Stimulated activated CD4-positive, alpha-beta T cell treated with anti-CD3 and anti-CD28 coated beads, Interleukin-12 subunit alpha, Interleukin-12 subunit beta, amount 100 ng/mL, for 4 hours (primary cell): ENCODE measurements at places on chromosomes 6 and 20.

DNA sequence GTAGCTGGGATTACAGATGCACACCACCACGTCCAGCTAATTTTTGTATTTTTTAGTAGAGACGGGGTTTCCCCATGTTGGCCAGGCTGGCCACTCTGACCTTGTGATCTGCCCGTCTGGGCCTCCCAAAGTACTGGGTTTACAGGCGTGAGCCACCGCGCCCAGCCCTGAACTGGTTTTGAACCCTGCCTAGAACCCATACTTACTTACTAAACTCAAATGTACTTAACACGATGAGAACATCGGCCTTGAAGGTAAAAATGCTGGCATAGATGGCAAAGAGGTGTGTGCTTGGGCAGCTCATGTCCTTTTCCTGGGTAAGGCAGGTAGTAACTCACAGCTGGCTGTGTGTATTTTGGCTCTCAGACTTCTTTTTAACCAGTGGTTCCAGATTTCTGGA is 3.2 kb upstream of the ARMC12 start:
- DNase-seq: no peak

DNA sequence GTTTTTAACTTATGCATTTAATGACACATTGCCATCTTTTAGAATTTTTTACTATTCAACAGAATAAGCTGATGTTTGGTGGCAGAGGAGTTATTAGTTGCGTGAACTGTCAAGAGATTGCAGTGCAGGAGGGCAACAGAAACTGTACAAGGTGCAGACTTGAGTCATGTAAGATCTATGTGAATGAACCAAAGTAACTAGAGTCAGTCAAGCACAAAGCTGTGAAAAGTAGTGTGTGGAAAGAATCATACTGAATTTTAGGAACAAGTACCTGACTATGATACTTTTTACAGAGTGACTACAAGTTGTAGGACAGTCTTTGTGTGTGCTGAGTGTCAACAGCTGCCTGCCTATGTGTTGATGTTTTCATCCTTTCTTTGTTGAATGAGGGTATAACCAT is 2.7 kb upstream of the C6orf163 start:
- DNase-seq: no peak

DNA sequence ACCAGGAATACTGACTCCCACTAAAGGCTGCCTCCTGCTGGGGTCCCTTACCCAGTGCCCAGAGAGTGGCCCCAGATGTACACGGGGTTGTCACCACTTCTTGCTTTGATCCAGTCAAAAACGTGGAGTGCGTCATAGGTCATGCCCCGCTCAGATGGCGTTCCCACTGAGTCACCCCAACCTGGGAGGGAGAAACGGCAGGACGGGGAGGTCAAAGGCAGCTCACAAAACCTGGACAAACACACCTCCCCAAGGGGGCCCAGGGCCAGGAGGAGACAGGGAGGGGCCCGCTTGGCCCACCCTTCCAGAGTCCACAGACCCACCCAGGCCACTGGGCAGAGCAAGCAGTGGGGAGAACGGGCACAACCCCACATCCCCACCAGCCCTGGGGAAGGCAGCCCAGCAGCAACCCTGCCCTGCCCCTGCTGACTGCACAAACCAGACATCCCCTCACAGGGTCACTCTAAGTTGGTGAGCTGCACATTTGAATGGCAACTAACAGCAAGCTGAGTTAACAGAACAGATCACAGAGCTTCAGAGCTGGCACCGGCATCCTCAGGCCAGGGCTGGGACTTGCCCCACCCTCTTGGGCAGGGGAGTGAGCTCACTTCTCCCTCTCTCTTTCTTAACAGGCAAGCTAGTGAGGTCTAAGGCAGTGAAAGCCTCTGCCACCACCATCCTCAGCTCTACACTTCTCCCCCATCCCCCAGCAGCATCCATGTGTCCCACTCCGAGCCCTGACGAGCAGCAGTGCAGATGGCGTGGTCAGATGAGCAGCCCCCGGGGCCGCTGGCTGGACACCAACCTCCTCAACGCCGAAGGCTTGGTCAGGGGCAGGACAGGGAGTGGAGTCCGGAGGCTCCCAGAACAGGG is 61.7 kb downstream of the PYGB start:
- DNase-seq: no peak

- no peak for DNase-seq
These were observed 505.1 kb downstream of the QKI start for GRCh38 chr6:163919652-163920051.

DNA sequence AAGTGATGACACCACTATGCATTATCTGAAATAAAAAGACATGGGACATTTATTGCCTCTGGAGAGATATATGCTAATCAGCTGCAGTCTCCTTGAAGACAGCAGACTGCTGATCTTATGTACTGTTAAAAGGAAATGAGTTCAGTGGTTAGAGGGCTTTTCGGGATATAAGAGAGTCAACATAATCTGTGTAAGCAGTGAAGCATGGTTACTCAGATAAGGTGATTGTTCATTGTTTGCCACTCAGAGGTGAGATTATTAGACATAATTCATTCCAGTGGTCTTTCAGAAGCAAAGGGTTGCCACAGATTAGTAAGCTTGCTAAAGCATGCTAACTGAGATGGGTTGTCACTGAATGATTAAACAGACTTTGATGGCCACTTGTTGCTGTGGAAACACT is 1450.7 kb upstream of the ADGRB3 start:
- DNase-seq: no peak

- DNase-seq: no peak
These were observed 3.6 kb downstream of the BTBD3 start for GRCh38 chr20:11921321-11921720.
